ENCODE measurements at places on chromosomes 6 and 20.

GRCh38 chr6:150876598-150876997 lies 11.1 kb downstream of the MTHFD1L start:
- no peak for DNase-seq

- DNase-seq = no peak
Measured at GRCh38 chr6:41072836-41073202, at the start of gene NFYA. TSS of gene NFYA (plus strand) at chr6:41072974. CDS start at chr6:41079090, 6,116 bp downstream.

DNA sequence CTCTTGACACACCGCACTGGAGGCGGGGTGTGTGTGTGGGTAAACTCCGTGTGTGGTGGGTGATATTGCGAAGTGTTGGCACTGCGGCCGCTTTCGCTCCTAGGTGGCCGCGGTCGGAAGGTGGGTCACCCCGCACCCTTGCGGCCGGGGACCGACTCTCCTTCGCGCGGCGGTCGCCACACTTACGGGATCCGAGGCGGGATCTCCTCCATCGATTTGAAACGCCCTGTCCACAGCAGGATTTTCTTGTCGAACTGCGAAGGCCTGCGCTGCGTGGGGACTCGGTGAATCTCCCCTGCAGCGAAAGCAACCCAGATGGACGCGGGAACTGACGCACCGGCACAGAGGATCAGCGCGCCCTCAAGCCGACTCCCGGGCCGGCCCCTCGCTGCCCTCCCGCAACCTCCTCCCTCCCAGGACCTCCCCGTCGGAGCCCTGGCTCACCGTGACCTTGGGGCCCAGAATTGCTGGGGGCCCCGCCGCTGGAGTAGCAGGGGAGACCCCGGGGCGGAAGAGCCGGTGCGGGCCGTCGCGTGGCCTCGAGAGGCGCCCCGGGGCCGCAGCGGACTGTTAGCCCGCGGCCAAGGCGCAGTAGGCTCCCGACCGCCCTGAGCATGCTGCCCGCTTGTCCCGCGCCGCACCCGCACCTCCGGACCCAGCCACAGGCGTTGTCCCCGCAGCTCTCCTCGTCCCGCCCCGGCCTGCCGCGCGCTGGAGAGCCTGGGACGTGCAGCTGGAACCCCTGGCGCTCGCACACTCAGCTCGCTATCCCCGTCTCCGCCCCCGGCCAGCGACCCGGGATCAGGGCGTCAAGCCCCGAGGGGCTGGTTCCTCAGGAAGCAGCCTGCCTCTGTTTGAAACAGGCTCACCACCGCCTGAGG lies at the start of gene FAM162B:
Gene FAM162B (minus strand): TSS at position 759 of the 881 bp plus-strand sequence. CDS start 143 bp downstream, at position 616.
- DNase-seq = no peak

GRCh38 chr6:145502416-145502815 lies 232.9 kb downstream of the EPM2A start:
- no peak for DNase-seq

GRCh38 chr6:3324262-3324942 lies 65.7 kb downstream of the PSMG4 start:
- no peak for DNase-seq

DNA sequence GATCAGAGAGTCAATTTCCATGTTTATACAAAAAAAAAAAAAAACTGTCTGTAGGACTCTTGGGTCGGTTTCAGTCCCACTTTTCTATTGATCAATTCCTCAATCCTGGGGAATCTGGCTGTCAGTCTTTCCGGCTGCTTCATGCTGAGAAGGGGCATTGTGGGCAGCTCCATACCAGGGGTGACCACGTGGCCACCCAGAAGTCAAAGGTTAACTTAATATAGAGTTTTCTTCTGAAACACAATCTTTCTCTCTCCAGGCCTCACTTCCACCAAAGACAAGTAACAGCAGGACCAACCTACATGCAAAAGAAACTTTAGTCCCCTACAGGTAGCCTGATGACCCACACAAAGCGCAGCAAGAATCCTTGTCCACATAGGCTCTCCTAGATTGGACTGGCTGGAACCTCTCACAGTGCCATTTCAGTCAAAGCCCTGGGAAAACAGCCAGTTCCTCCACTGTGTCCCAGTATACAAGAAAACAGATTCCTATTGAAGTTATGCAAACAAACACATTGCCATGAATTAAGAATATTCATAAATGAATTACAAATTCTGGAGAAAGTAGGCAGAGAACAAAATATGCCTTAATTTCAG lies 18.5 kb upstream of the SERPINB9 start:
- no peak for DNase-seq

GRCh38 chr6:109783250-109783986 lies 92.3 kb downstream of the FIG4 start:
- no peak for DNase-seq

GRCh38 chr20:36030149-36030548 lies 61.8 kb downstream of the CNBD2 start:
- DNase-seq = no peak
